Tibial nerve (tissue), 4 donors: ENCODE measurements at places on chromosomes 1 and 21. TPM values are rescaled to one million over a fixed set of nuclear protein-coding genes. Genes with fewer than 3 reads are reported as not detected.

GRCh38 chr1:156578055-156578454, 1.5 kb upstream of the TTC24 start:
- H3K4me3 ChIP-seq = no peak overlapping the region
- no peaks in the 10 kb centered on the region for H3K4me1 ChIP-seq
- no peaks in the 10 kb centered on the region for H3K36me3 ChIP-seq
- no peak for DNase-seq
- no peak overlapping the region for H3K27ac ChIP-seq

- H3K36me3 ChIP-seq = no peaks in the 10 kb centered on the region
- H3K27ac ChIP-seq = peak overlapping the region; percentile 97
- no peaks in the 10 kb centered on the region for H3K27me3 ChIP-seq
- peaks cover 13% of the 10 kb centered on the region for H3K4me1 ChIP-seq
Measured at GRCh38 chr1:226002667-226003501, 3.7 kb upstream of the SDE2 start.

- H3K4me1 ChIP-seq = no peaks in the 10 kb centered on the region
- no peak overlapping the region for H3K4me3 ChIP-seq
- no peaks in the 10 kb centered on the region for H3K36me3 ChIP-seq
- DNase-seq = no peak
- no peaks in the 10 kb centered on the region for H3K27me3 ChIP-seq
Measured at GRCh38 chr1:203033287-203033686, 7.0 kb downstream of the PPFIA4 start.

GRCh38 chr1:224852901-224853568, 76.4 kb upstream of the DNAH14 start:
- H3K4me3 ChIP-seq = no peak overlapping the region
- no peaks in the 10 kb centered on the region for H3K4me1 ChIP-seq
- no peak overlapping the region for H3K27ac ChIP-seq
- DNase-seq = peak; percentile 9
- no peaks in the 10 kb centered on the region for H3K27me3 ChIP-seq
- no peaks in the 10 kb centered on the region for H3K36me3 ChIP-seq

- no peak overlapping the region for H3K27ac ChIP-seq
- DNase-seq = no peak
- peaks cover 31% of the 10 kb centered on the region for H3K4me1 ChIP-seq
Measured at GRCh38 chr1:211332830-211333229, 6.2 kb downstream of the TRAF5 start.

CYP4Z1 gene
- total RNA-seq = 8.6 TPM
